Body of pancreas (tissue), 4 donors: ENCODE measurements at places on chromosomes 12 and 14.

DNA sequence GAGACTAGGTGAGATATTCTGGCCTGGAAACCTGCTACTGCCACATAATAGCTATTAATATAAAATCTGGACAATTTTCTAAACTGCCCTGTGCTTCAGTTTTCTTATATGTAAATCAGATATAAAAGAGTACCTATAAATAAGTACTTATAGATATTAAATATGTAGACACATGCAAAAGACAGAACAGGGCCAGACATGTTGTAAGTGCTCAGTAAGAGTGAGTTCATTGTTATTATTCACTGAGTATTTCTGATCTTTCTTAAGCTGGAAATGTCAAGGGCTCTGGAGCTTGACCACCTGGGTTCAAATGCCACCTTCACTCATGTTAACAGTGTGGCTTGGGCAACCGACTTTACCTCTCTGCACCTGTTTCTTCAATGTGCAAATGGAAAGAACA lies 179.8 kb downstream of the GALC start:
- DNase-seq, result no peak

GRCh38 chr12:130762319-130762675 lies 46.2 kb upstream of the RIMBP2 start:
- no peak for DNase-seq

DNA sequence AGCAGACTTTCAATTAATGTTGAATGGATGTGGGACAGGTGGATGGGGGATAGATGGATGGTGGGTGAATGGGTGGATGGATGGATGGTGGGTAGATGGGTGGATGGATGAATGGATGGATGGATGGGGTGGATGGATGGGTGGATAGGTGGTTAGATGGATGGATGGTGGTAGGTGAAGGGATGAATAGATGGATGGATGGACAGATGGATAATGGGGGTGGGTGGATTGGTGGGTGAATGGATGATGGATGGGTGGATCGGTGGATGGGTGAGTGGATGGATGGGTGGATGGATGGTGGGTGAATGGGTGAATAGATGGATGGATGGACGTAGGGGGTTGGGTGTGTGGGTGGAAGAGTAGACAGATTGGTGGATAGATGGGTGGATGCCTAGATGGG lies 14.0 kb upstream of the INF2 start:
- no peak for DNase-seq

GRCh38 chr14:91396959-91397815 lies 20.4 kb downstream of the CCDC88C start:
- DNase-seq, result peak; percentile 45

- no peak for DNase-seq
Measured at GRCh38 chr14:89787525-89787924, 167.0 kb downstream of the EFCAB11 start.

- DNase-seq, result no peak
Measured at GRCh38 chr12:1464925-1465324, 129.5 kb downstream of the FBXL14 start.

DNA sequence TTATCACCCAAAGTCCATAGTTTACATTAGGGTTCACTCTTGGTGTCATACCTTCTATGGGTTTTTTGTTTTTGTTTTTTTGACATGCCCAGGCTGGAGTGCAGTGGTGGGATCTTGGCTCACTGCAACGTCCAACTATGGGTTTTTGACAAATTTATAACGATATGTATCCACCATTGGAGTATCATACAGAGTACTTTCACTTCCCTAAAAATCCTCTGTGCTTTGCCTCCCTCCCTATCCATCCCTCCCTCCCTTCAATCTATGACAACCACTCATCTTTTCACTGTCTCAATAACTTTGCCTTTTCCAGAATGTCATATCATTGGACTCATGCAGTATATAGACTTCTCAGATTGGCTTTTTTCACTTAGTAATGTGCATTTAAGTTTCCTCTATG lies 139.0 kb upstream of the CCDC198 start:
- DNase-seq, result no peak

- peak; percentile 92 for DNase-seq
Measured at GRCh38 chr14:101962503-101962874, 1.9 kb upstream of the DYNC1H1 start.

GRCh38 chr12:76952995-76953394 lies 74.2 kb upstream of the CSRP2 start:
- no peak for DNase-seq

DNA sequence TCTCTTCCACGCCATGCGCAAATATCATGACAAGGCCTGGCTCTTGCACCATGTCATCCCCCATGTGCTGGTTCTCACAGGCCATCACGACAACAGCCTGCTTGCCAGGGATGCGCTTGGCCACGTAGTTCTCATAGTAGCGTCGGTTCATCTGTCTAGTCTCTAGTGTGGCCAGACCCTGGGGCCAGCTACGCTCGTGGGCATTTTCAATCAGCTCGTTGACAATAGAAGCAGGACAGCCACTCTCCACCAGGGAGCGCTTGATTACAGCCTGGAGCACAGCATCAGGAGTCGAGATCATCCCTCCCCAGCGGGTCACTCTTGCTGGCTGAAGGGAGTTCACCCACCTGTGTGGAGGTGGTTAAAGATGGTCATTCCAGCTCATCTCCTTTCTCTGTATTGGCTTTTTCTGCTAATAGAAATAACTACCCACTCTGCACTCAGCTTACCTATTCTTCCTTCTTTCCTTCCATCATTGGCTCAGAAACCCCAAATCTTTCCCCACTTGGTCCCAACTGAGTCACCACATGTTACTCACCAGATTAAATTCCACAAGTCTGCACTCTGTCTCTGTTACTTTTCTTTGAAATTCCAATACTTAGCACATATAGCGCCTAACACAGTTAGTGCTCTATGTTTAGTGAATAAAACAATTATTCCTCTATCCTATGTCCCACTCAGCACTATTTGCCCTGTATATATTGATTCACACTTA lies 15.1 kb downstream of the RNF41 start:
- DNase-seq, result peak; percentile 71

GRCh38 chr12:64256166-64256800 lies 34.2 kb upstream of the KICS2 start:
- no peak for DNase-seq

DNA sequence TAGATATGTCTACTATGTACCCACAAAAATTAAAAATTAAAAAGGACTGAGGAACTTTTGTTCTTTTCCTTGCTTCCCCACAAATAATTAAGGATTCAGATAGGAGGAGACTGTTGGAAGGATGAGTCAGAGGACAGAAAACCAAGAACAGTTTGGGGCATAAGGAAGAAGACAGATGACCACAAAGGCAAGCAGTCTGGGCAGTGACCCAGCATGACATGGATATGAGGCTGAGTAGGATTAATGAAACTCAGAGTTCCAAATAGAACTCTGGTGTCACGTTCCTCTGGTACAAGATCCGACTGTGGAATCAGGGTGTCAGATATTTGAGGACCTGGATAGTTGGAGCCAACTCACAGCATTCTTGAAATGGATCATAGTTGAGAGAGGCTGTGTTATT lies 89.3 kb upstream of the SLC38A4 start:
- no peak for DNase-seq

GRCh38 chr14:22656945-22657731 lies 13.0 kb upstream of the OR6J1 start:
- DNase-seq, result no peak

GRCh38 chr12:13181375-13182070 lies 15.0 kb upstream of the EMP1 start:
- DNase-seq, result no peak

GRCh38 chr12:91984556-91984955 lies 161.1 kb downstream of the BTG1 start:
- no peak for DNase-seq

DNA sequence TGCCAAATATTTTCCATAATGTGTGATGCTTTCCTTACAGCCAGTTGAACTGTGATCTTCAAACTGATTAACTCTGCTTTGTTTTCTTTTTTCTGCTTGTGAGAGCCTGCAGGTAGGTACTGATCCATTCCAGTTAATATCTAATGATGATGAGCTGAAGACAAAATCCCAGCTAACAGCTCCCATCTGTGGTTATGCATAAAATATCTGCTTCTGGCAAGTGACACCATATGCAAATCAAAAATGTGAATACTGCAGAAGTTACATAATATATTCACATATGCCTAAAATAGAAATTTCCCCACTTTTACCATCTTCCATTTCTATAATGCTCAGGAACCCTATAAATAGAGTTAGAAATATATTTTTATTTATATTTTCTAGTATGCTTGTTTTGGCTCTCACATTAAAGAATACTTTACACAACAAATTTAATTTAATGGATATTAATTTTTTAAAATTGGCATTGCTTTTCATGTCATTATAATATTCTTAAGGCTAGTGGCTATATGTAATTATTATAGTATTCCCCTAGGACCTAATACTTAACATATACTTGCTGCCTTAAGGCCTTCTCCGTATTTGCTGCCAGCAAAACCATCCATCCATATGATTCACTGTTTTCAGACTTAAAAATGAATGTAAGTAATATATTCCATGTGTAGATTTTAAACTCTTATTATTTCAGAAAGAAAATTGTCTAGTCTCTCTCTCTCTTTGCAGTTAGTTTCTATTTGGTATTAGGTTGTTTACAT lies 83.8 kb downstream of the CCER1 start:
- no peak for DNase-seq

- DNase-seq, result no peak
Measured at GRCh38 chr12:7118881-7119280, 9.8 kb downstream of the RBP5 start.

DNA sequence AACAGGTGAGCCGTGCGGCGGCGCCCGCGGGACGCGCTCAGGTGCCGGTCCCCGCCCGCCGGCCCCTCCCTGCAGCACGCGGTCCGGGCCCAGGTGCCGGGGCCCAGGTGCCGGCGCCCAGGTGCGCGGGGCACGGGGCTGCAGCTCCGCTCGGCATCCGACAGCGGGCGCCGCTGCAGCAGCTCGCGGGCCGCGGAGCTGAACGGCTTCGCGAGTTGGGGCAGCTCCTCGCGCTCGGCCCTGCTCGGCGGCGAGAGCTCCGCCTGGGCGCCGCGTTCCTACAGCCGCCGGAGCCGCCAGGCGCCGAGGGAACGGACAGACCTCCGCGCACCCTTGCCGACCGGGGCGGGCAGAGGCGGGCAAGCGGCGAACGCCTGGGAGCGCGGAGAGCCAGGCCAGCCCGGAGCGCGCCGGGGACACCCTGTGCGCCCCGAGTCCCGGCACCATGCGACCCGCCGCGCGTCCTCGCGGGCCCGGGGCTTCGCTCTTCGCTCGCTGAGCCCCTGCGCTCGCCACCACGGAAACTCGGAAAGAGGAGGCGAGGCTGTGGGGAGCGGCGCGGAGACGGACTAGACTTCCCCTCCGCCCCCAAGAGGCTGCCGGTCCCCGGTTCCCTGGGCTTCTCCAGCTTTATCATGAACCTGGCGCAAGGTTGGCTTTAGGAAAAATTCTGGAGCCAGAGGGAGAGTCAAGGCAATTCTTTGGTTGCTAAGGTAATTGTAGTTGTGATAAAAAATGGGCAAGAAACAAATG lies at the start of gene RGS6:
RGS6 (plus strand) TSS at position 201 of the 753 bp plus-strand sequence.
- DNase-seq, result peak; percentile 37

- no peak for DNase-seq
Measured at GRCh38 chr12:68446901-68447796, 115.0 kb upstream of the MDM1 start.

DNA sequence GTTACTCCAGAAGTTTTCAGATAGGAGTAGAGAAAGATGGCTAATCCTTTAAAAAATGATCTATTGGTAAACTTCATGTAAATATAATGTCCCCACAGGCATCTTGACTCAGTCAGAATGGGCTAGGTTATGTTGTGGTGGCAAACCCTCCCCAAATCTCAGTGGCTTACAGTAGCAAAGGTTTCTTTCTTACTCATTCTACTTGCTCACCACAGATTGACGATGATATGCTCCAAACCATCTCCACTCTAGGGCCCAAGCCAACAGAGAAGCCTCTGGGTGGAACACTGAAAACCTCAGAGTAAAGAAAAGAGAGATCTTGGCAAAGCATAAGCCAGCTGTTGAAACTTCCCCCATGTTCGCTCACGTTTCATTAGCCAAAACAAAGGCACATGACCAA lies 146.4 kb downstream of the EMP1 start:
- no peak for DNase-seq

DNA sequence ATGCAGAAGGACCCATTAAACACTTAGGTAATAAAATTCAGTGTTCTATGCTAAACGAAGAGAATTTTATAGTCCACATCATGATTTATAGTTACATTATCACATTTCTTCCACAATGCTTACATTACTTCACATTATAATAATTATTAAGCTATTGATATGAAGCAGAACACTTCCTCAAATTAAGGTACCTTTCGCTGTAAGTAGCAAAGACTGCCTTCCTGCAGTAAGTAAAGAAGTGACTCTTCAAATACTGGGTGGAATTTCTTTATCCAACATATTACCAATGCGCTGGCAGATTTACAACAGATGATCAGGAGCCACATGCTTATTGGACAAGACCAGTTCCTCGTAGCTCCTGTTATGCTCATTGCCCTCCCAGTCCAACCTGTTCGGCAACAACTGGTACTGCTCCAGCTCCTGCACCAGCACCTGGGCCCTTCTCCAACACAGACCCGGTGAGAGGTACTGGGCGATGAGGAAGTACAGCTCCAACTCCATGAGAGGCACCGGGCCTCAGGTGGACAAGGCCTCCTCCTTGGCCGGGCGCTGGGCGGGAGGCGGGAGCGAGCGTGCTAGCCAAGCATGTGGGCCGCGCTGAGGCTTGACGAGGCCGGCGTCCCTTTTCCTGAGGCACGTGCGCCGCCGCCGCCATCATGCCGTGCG lies 210.7 kb upstream of the ATP2B1 start:
- no peak for DNase-seq

- no peak for DNase-seq
Measured at GRCh38 chr14:65210822-65211182, 108.5 kb upstream of the MAX start.
